ENCODE measurements at places on chromosomes 3 and 15. TPM values are rescaled to one million over a fixed set of nuclear protein-coding genes. Genes with fewer than 3 reads are reported as not detected.
A peak's percentile ranks its signal among the peaks of the same experiment; 100 is the strongest.

The LSAMP gene
- 0.87 TPM for total RNA-seq

The CLEC3B gene
- not detected for total RNA-seq

The LRRC49 gene
- total RNA-seq, result 18.0 TPM

DNA sequence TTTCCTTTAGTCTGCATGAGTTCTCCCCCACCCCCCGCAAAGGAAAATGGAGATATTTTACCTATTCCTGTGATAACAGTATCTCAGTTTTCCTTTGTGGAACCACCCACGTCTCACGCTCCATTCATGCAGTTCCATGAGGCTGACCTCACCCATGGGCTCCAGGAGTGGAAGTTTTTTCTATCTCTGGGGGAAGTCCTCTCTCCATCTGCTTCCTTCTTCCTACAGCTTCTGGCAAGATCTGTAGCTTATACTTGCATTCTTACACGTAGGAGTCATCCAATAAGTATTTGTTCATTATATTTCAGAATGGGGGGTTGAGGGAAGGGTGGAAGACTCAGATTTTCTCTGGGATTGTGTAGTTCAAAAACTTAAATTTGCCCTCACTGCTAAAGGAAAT, 5.8 kb upstream of the GLCE start:
- DNase-seq, result no peak

DNA sequence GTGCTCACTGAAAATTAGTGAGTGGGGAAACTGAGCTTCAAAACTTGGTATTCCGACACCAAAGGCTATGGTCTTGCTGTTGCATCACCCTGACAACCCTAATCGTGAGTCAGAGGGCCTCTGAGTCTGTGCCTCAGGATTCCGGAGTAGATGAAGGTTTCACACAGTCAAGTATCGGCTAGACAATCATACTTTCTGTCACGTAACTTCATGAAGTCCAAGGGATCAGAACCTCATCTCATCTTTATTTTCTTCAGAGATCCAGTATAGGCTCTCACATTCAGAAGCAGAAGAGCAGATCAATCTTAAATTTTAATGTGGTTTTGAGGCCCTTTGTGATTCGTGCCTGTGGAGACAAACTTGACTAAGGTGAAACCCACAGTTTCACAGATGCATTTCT, 26.1 kb upstream of the NECTIN3 start:
- DNase-seq, result no peak

DNA sequence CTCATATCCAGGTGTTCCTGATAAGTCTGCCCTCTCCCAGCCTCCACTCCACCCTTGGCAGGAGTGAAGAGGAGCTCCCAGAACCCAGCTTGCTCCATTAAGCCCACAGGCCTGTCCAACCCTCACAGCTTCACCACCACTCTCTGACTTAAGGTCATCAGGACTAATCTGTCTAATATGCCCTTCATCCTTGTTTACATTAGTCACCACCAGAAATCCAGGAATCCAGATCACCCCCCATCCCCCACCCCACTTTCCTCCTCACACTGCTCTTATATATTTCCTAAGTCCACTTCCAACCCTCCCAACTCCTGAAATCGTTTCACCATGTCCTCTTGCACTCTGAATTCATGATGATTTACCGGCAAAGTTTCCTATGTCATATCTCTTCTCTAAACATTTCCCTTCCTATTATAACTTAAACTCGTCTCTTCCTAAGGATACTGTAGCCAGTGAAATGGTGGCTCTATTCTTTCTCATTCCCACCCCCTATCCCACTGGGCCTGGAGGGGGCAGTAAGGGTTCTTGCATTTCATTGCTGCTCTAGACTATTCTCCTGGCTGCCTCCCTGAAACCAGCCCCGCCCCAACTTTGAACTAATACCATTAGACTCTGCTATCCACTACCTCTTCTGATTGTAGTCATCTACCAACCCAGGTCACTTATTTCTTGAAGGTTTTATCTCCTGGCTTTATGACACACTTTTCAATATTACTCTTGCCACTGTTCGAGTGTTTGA, 43.4 kb downstream of the PPP2R3A start:
- DNase-seq, result no peak

GRCh38 chr15:43253431-43254403, 13.0 kb downstream of the TGM5 start:
- DNase-seq, result peak; percentile 61

GRCh38 chr3:58746758-58747157, 80.2 kb upstream of the FAM3D start:
- DNase-seq, result no peak

- no peak for DNase-seq
Measured at GRCh38 chr3:9247361-9247940, 2.0 kb downstream of the SRGAP3 start.

DNA sequence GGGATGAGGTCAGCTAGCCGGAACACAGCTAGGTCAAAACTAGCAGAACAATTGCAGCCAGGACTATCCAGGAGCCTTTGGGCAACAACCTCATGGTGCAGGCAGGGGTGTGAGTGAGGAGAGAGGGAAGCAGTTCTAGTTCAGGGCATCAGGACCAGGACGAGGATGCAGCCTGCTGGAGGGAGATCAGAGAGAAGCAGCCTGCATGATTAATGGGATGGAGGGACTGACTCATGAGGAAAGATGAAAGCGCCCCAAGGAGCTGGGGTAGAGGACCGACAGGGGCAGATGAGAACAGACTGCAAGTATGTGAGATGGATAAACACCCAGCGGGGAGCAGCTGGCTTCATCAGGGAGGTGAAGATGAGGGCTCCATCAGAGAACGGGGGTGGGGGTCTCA, 37.9 kb upstream of the LRTM1 start:
- DNase-seq, result no peak

GRCh38 chr3:114764056-114764492, 383.0 kb downstream of the ZBTB20 start:
- no peak for DNase-seq

GRCh38 chr3:52606373-52607085, 70.1 kb downstream of the UQCC5 start:
- peak; percentile 70 for DNase-seq

GRCh38 chr3:127767126-127767525, 55.2 kb downstream of the MGLL start:
- DNase-seq, result no peak

GRCh38 chr3:42264399-42265058, 1.5 kb downstream of the CCK start:
- no peak for DNase-seq

Data from epithelial cell of proximal tubule (primary cell).